IgD-negative memory B cell (primary cell): ENCODE measurements at places on chromosomes 1 and 21. TPM values are rescaled to one million over a fixed set of nuclear protein-coding genes. Genes with fewer than 3 reads are reported as not detected.

Gene ASTN1
- not detected for polyA plus RNA-seq

Gene MRTO4
- 34.9 TPM for polyA plus RNA-seq

Gene TRABD2B
- not detected for polyA plus RNA-seq

Gene TAL1
- 0.19 TPM for polyA plus RNA-seq

Gene TRIM45
- polyA plus RNA-seq, result 0.10 TPM

Gene SERTAD4
- polyA plus RNA-seq, result not detected

Gene INKA2
- polyA plus RNA-seq, result 1.3 TPM

Gene FCRL4
- 0.06 TPM for polyA plus RNA-seq

Gene ADAM15
- polyA plus RNA-seq, result 8.0 TPM

Gene RYR2
- polyA plus RNA-seq, result not detected

Gene DCDC2B
- not detected for polyA plus RNA-seq

Gene BSND
- not detected for polyA plus RNA-seq

Gene OR2T4
- polyA plus RNA-seq, result not detected

Gene KCNE2
- not detected for polyA plus RNA-seq

Gene OR2AK2
- not detected for polyA plus RNA-seq

Gene AIDA
- polyA plus RNA-seq, result 67.1 TPM

Gene S100A14
- not detected for polyA plus RNA-seq

Gene PYHIN1
- 37.8 TPM for polyA plus RNA-seq

Gene DCAF6
- 11.9 TPM for polyA plus RNA-seq

Gene TDRD5
- not detected for polyA plus RNA-seq

Gene FCRL5
- polyA plus RNA-seq, result 26.5 TPM

Gene CFHR4
- not detected for polyA plus RNA-seq

Gene HLX
- polyA plus RNA-seq, result 10.6 TPM

Gene ATP1A4
- not detected for polyA plus RNA-seq
